ENCODE measurements at places on chromosomes 1 and 21.

- DNase-seq = no peak
Measured at GRCh38 chr21:38824124-38824822, 18.5 kb downstream of the ETS2 start.

DNA sequence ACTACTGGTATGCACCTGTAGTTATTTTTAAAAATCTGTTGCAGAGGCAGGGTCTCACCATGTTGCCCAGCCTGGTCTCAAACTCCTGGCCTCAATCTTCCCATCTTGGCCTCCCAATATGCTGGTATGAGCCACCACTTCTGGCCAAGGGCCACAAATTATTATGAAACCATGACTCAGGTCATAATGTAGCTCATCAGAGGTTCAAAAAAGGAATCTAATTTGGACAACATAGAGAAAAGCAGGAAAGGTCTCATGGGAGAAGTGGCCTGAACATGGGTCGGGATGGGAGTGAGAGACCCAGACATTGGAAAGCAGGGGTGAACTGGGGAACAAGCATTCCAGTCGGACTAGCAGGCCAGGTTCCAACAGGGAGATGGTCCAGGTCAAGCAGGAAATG, 45.2 kb upstream of the C1orf198 start:
- no peak for DNase-seq

DNA sequence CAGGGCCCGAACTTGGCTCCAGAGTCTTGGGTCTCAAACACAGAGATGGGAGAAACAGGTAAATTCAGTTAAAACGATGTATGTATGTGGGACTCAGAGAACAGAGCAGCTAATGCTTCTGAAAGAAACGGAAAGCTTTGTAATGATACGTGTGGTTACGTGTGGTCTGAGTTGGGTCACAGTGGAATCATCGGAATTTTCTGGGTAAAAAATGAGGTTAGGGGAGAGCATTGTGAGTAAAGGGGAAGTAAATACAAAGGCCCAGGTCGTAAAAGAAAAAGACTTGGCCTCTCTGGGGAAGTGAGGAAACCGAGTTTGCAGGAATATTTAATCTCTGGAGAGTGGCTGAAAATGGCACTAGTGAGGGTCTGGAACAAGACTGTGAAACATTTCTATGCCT, 8.3 kb downstream of the NHLH2 start:
- DNase-seq = no peak

- no peak for DNase-seq
Measured at GRCh38 chr1:97451046-97451826, 469.6 kb downstream of the DPYD start.

DNA sequence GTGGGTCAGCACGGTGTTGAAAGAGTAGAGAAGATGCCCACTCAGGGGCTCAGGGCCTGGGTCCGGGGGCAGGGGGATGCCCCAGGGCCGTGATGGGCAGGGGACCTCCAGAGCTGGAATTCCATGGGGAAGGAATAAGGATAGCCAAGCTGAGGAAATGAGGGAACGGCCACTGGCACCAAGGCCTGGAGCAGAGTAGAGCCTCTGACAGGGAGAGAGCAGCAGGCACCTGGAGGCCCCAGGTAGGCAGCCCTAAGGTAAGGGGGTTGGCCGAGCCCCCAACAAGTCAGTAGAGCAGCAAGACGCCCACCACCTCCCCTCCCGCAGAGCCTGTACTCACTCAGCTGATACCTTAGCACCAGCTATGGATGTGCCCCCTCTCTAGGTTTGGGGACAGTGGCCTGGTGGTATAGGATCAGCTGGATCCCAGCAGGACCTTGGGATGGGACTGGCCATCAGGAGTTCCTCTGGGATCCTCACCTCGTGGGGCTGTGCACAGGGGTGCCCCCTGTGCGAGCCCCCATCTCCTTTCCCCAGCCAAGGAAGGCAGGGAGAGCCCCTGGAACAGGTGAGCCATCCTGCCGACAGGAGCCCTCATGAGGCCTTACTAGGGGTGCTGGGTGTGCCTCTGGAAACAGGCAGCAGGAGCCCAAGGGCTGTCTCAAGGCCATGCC, 21.0 kb upstream of the ARF1 start:
- no peak for DNase-seq
